ENCODE measurements at places on chromosomes 1 and 21.

DNA sequence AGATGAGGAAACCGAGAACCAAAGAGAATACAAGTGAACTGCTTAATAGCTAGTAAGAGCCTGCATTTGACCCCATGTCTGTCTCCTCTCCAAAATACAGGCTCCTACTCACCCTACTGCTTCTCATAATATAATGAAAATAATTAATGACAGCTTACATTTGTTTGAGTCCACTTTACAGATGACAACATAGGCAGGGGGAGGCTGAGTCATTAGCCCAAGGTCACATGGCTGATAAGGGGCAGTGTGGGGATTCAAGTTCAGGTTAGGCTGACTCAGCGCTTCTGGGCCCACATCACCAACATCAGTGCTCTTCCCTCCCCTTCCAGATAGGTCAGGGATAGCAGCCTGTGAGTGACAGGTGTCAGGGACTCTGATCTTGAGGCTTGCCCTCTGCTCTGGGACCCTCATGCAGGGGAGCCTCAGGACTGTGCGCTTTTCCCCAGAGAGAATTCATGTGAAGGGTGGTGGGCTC is 16.2 kb downstream of the AZIN2 start:
- DNase-seq: no peak

DNA sequence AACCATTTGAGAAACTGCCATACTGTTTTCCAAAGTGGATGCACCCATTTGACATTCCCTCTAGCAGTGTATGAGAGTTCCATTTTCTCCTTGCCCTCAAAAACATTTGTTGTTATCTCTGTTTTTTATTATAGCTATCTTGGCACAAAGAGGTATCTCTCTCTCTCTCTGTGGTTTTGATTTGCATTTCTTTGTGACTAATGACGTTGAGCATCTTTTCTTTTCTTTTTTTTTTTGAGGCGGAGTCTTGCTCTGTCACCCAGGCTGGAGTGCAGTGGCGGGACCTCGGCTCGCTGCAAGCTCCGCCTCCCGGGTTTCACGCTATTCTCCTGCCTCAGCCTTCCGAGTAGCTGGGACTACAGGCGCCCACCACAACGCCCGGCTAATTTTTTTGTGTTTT is 17.4 kb upstream of the ZMYM6 start:
- no peak for DNase-seq

DNA sequence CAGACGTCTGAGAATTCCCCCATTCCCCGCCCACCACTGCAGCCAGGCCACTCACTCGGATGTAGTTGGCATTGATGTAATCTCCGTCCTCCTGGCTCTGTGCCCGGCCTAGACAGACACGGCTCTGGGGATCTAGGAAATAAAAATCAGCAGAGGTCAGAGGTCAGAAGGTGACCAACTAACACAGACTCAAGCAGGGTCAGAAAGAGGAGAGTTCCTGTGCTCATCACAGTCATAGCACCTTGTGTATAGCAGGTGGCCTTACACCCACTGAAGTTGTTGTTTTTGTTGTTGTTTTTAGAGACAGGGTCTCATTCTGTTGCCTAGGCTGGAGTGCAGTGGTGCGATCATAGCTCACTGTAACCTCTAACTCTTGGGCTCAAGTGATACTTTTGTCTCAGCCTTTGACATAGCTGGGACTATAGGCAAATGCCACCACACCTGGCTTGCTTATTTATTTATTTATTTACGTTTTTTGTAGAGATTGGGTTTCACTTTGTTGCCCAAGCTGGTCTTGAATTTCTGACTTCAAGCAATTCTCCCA is 4.9 kb downstream of the PTPN7 start:
- DNase-seq: no peak

DNA sequence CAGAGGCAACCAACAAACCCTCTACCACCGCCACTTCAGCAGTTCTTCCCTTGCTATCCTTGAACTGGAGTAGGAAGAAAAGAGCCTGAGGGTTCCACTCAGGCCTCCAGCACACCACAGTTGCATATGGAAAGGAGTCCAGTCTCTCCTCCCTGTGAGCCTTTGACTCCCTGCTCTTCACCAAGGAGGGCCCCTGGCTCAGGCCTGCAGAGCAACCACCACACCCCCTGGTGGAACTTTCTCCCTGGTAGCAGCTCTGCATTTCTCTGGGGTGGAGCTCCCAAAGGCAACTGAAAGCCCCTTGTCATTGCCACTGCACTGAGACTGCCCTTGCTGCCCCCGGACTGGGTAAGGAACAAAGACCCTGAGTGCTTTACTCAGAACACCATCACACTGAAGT is 1021.5 kb upstream of the ADGRL2 start:
- no peak for DNase-seq

DNA sequence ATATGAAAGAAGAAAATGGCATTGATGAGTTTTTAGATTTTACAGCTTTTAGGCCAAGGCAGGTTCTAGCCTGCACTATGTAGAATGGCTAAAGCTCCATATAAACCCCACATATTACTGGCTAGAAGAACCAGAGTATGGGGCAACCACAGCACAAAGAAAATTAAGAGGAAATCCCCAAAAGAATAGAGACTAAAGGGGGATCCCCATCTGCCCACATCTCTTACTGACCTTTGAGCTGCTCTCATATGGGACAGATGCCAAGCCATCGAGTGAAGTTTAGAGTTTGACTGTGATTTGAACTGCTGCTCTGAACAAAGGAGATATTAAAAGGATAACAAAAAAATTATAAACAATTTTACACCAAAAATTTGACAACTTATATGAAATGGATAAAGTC is 102.2 kb upstream of the HAO2 start:
- no peak for DNase-seq
